ENCODE measurements at places on chromosomes 4 and X. TPM values are rescaled to one million over a fixed set of nuclear protein-coding genes. Genes with fewer than 3 reads are reported as not detected.

- no peak for DNase-seq
Measured at GRCh38 chrX:54721424-54721823, 76.6 kb downstream of the ITIH6 start.

DNA sequence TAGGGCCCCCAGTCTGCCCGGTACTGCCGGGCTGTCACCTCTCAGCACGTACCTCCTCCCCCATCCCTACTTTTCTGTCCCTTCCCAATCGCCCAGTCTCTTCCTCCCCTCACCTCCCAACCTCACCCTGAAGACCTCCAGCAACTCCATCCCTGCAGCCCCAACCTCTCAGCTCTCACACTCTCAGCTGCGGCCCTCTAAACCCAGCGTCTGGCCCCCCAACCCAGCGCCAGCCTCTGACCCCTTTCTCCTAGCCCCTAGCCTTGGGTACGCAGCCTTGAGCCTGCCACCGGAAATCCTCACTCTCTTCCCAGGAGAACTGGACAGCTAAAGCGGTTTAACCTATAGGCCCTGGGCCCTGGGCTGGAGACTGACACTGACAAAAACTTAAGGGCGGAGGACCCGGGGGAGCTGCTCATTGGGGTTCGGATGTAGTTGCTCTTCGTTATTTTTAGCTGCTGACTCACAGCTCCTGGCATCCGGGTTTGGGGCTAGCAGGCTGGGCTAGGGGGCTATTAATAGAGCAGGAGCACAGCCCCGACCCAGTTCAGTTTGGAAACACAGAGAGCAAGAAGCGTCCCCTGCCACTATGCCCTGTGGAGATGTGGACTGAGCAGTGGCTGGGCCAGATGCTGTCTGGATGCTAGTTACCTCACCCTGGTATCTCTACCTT is 9.6 kb upstream of the DLG3 start:
- no peak for DNase-seq

- DNase-seq: no peak
Measured at GRCh38 chr4:99878604-99879003, 15.6 kb downstream of the LAMTOR3 start.

DNA sequence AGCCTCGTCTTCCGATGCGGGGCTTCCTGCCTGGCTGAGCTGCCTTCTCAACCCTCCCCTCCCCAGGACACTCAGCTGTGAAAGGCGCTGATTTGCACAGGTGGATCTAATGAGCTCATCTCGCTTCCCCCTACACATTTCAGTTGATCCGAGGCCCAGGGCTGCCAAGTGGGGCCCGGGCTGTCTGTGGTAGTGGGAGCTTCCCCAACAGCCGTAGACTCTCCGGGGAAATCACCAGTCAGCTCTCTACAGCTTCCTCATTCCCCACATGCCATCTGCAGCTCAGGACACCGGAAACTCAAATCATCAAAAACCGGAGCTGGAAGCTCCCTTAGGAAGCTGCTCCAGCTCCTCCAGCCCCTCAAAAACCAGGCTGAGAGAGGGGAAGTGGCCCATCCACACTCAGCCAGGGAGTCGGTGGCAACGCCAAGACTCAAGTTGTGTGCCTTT is 56.2 kb downstream of the SMIM20 start:
- no peak for DNase-seq

DNA sequence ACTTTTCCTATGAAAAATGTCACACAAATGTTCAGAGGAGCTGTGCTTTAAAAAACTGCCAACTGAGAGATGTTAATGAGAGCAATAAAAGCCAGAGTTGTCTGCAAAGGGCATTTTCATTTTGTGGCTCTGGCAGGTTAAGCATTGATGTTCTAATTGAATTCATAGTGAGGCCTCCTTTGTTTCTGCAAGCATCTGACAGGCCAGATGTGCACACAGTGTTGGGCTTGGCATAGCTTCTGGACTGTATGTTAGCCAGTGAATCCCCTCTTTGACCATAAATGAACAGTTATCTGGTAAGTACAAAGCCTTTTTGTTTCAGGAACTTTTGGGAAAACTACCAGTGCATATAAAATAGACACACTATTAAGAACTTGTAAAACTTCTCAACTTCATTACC is 81.9 kb downstream of the JADE3 start:
- DNase-seq: no peak

GRCh38 chr4:76087007-76087769 is 12.7 kb downstream of the ART3 start:
- DNase-seq: no peak

MAGEB1 gene
- total RNA-seq: not detected

SERTM2 gene
- total RNA-seq: not detected

YTHDC1 gene
- total RNA-seq: 396 TPM

LDB2 gene
- not detected for total RNA-seq

Data from CD8-positive, alpha-beta T cell (primary cell).